ENCODE measurements at places on chromosomes 4 and X.
A peak's percentile ranks its signal among the peaks of the same experiment; 100 is the strongest.

DNA sequence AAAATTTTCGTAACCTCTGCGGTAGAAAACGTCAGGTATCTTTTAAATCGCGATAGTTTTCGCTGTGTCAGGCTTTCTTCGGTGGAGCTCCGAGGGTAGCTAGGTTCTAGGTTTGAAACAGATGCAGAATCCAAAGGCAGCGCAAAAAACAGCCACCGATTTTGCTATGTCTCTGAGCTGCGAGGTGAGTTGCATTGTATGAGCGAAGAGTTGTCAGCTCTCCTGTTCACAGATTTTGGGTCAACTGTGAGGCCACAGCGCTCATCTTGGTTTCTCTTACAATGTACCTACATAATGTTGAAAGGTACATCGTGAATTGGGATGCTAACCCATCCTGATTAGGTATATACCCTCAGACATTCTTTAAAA lies 486 bp downstream of the CLCN3 start:
- no peak for DNase-seq

DNA sequence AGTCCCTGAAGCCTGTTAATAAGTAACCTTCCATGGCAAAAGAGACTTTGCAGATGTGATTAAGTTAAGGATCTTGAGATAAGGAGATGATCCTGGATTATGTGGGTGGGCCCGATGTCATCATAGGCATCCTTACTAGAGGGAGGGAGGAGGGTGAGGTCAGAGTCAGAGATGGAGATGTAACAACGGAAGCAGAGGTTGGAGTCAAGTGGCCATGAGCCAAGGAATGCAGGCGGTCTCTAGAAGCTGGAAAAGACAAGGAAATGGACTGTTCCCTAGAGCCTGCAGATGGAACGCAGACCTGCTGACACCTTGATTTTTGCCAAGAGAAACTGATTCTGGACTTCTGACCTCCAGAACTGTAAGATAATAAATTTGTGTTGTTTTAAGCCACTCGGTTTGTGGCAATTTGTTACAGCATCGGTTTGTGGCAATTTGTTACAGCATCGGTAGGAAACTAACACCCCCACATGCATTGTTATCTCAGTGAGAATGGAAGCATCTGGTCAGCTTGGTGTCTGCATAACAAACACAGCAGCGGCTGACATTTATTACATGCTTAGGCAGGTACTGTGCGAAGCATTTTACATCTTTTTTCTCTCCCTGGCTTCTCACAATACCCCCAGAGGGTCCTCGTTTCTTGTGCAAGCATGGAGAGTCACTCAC lies 55.6 kb downstream of the CLDN34 start:
- no peak for DNase-seq

- DNase-seq = no peak
These were observed 207.7 kb upstream of the MID1 start for GRCh38 chrX:10828036-10828435.

GRCh38 chr4:171676555-171677215 lies 136.5 kb upstream of the GALNTL6 start:
- DNase-seq = no peak

- DNase-seq = no peak
These were observed 51.1 kb downstream of the DMD start for GRCh38 chrX:33160273-33160672.

DNA sequence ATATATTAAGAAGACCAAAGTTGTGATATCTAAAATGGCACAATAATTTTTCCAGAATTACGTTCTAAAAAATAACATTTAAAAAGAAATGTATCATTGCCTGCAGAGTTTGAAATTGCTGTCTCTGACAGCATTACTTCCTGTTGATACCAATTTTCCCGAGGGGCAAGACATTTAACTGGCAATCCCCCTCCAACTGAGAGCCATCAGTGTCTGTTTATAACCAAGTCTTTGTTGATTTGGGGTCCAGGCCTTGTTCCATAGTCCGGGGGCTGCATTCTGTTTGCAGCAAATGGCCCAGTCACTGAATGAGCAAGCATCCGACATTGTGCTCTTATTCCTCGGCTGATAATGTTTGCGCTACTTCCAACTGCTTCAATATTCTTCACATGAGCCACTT lies 231.5 kb downstream of the NAF1 start:
- DNase-seq = no peak

DNA sequence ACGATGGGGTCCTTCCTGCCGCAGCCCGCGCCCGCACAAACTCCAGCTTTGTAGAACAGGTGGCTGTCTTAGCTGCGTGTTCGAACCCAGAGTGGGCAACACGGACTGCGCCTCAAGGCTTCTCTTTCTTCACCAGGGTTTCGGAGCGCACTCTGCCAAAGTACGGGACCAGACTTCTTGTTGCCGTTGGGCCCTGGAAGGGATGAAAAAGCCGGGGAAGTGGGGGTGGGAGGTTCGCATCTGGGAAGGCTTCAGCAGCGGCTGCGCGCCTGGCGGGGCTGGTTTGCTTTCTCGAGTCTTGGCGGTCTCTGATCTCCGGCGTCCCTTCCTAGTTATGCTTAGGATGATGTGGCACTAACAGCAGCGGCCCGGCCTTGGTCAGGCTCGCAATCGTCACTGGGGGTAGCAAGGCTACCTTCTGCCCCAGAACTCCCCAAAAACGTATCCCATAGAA lies 673 bp downstream of the PARM1 start:
- DNase-seq = no peak

- DNase-seq = no peak
These were observed 54.0 kb downstream of the SNX25 start for GRCh38 chr4:185263419-185263818.

GRCh38 chr4:106034220-106034619 lies 138.9 kb downstream of the NPNT start:
- no peak for DNase-seq

- DNase-seq = no peak
These were observed 791 bp downstream of the GUCY1B1 start for GRCh38 chr4:155759372-155760252.

DNA sequence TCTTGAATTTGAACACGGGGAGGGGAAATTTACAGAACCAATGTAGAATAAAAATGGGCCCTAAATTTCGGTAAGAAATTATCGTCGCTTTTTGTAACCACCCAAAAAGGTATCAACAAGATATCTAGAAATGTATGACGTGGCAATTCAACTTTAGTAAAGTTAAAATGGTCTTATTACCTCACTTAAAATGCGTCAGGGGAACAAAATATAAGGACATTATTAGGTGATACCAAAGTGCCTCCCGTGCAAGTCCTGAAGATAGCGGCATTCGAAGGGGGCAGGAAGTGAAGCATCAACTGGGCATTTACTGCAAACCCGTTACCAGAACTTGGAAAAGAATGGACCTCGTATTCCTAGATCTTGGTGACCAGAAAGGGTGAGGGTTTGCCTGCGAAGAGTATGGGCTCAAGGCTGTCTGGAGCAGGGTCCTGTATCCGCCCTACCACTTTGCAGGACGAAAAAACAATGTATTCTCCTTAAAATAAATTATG lies 980 bp downstream of the AP1S2 start:
- no peak for DNase-seq

- peak; percentile 35 for DNase-seq
These were observed 882 bp upstream of the CXCR3 start for GRCh38 chrX:71619193-71619592.

DNA sequence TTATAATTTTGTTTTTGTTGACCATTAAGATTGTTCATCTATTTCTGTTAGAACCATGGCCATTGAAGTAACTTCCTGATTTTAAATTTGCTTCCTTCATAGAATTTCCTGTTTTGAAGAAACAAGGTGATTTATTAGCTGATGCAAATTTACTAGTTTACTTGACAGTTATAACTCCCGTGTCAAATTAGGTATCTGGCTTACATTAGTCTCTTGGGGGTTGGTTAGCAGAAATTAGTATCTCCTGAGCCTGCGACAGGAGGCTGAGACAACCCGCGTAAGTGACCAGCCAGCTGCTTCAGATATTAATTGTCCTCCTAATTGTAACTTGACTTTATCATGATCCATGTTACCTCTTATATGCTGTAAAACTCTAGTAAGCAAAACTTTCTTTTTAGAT lies 154.3 kb downstream of the CFAP299 start:
- DNase-seq = no peak

DNA sequence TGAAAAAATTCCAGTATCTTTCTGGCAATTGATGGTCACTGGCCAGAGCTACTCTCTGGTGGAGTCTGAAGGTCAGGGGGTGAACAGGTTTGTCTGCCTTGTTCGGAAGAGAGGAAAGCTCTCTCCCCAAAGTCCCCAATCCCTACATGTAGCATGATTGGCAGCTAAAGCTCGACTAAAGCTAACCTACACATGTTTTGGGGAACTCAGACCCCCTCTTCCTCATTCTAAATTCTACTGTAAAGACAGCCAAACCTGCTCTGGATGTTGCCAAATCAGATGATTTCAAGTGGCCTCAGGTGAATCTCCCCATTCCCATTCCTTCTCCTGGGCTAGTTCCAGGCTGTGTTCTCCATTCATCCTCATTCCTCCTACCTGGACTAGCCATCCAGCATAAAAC lies 84.1 kb downstream of the MSN start:
- DNase-seq = no peak

DNA sequence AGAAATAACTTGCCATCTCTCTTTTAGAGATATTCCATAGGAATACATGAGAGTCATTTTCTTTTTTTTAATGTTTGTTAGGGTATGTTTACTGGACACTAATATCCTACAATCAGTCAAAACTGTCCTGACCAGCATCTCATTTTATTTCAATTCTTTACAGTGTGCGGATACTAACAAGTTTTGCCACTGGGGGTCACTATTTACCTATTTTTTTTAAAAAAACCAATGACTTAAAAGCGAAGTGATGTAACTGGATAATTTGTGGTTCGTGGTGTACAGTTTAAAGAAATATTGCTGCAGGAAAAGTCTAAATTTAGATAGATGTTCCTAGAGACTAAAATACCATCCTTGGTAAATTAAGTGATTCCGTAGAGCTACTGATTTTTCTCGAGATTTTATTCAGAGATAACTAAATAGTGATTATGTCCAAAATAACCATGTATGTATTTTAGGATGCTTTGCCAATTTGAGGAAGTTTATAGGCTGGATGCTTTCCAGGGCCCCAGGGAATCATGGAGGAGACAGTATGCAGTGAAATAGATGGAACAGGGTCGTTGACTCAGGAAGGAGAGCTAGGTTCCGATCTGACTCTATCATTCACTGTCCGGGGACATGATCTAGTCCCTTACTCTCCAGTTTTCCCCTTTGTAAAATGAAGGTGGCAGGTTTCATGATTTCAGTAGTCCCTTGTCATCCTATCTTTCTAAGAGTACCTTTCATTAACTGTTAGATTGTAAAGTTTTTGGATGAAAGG lies 34.0 kb upstream of the GNPDA2 start:
- no peak for DNase-seq

- DNase-seq = no peak
These were observed 152.9 kb downstream of the STOX2 start for GRCh38 chr4:184058026-184058425.

DNA sequence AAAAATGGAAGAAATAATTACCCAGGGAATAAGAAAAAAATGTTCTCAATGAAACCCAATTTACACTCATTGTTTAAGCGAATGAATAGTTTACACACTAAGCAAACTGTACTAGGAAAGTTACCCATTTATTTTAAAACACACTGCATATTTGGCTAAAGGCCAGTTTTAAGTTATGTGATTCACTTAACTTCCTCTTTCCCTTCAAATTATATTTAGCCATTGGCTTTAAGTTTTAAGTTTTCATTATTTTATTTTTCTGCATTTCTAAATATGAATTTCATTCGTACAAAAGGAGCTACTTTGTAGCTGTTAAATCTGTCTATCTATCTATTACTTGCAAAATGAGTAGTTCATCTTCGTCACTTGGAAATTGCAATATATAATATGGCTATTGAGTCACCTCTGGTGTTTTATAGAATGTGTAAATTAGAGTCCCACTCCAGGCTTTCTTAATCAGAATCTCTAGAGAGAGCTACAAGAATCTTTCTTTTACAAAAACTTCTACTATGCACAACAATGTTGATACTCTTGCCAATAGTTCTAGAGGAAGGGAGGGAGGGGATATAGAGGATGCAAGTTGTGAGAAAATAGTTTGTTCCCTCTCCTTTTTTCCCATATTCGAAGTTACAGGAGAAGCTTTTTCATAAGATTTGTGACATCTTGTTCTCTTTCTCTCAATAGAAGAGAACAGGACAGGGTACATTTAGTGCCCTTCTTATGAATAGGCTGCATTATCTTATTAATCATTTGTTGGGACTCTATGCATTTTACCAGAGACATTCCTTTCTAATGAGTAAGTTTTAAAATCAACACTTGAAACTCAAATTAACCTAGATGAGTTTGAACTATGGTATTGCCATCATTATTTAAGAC lies 41.8 kb downstream of the SULT1B1 start:
- DNase-seq = no peak

DNA sequence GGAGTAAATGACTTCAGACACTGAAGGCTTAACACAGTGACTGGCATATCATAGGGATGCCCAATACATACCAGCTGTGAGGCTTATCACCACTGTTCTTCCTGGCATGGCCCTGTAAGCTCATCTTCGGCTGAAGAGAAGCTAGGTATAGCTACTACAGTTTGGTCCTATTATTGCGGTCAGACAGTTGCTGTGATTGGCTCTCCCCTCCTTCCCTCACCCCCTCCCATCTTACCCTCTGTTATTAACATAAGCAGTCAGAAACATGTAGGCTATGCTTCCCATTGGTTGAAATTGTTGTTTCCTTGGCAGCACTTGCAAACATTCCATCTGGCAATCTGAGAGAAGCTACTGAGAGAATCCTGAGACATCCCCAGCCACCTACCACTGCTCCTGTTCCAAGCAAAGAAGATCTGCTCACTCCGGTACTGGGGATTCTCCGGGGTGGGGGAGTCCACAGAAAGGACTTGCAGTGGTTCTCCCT lies at the start of gene AKAP14:
TSS of gene AKAP14 (plus strand) at position 51 of the 484 bp plus-strand sequence. CDS start 7,331 bp downstream, outside the sequence.
- DNase-seq = no peak

DNA sequence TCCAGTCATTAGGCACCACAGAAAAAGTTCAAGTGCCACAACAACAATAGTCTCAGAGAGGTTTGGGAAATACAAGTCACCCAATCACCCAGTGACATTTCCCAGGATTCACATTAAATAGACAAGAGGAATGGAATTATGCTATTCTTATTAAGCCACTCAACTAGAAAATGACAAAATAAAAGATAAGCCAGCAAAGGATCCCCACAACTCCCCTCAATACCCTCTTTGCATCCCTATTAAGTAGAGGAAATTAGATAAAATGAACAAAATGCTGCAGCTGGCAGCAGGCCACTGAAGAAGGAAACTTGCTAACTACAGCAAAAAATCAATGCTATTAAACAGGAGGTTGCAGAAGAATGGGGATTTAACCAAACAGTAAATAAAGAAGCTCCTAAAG lies 35.3 kb upstream of the RPS6KA6 start:
- DNase-seq = no peak

- DNase-seq = no peak
These were observed 196.4 kb downstream of the STIM2 start for GRCh38 chr4:27057053-27057452.

Data from T follicular helper cell (primary cell).